ENCODE measurements at places on chromosomes 6 and 20. TPM values are rescaled to one million over a fixed set of nuclear protein-coding genes. Genes with fewer than 3 reads are reported as not detected.

DNA sequence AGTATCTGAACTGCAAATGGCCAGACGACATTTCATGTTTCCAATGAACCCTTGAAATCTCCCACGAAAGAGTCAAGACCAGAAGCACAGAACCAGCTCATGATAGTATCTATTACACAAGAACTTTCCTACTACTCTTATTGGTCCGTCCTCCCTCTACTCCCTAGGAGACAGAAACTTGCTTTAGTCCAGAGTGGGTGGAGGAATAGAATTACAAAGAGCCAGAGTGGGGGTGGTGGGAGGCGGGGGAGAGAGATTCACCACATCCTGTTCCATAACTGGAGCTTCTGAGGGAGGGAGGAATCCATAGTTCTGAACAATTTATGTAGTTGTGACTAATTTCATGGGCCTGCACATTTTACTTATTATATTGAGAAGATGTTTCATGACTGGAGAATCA lies 18.5 kb upstream of the WFDC10A start:
- DNase-seq = no peak

- peak; percentile 45 for DNase-seq
Measured at GRCh38 chr20:58374906-58375758, 13.9 kb upstream of the VAPB start.

- no peak for DNase-seq
Measured at GRCh38 chr6:137097057-137097456, 52.3 kb upstream of the IL20RA start.

DNA sequence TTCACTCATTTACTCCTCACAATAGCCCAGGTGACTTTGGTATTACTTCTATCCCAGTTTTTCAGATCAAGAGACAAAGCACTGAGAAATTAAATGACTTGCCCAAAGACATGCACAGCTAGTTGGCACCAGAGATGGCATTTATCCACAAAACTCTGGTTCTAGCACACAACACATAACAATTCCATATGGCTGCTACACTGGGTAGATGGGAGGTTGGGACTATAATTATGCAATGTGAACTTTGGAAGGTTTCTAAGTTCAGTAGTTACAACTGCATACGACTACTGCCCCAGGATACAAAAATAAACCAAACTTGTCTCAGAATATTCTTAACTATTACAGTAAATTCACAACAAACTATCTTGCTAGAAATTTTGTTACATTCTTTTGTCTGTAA lies 54.2 kb upstream of the MLIP start:
- no peak for DNase-seq

DNA sequence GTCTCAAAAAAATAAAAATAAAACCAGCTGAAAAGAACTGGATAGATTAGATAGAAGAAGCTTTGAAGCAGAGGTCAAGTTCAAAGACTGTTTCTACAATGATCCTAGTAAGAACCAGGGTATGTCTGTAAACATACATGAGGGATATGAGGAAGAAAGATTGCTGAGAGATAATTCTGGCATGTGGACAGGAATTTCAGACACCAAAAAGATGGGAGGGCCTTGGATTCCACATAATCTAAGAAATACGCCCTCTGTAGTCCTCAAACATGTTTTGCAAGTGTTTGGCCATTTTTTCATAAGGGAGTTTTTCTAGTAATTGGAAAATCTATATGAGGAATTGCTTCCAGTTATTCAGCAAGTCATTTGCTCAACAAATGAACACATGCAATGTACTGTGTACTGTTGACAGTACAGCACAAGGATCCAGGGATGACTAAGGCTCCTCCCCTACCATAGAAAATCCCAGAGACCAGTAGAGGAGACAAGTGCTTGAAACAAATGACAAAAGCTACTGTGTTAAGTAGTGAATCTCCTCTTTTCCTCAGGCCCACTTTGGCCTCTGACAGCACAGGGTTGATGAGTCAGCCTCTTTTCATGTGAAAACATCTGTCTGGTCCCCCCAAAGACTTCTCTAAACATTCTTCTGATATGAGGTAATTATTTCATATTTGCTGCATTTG lies 795.9 kb downstream of the MAFB start:
- DNase-seq = no peak

- DNase-seq = peak; percentile 4
Measured at GRCh38 chr6:111274593-111275217, 187.4 kb downstream of the SLC16A10 start.

GRCh38 chr20:21981179-21981578 lies 275.7 kb downstream of the PAX1 start:
- DNase-seq = no peak

- DNase-seq = no peak
Measured at GRCh38 chr6:80547827-80548226, 441.4 kb downstream of the BCKDHB start.

DNA sequence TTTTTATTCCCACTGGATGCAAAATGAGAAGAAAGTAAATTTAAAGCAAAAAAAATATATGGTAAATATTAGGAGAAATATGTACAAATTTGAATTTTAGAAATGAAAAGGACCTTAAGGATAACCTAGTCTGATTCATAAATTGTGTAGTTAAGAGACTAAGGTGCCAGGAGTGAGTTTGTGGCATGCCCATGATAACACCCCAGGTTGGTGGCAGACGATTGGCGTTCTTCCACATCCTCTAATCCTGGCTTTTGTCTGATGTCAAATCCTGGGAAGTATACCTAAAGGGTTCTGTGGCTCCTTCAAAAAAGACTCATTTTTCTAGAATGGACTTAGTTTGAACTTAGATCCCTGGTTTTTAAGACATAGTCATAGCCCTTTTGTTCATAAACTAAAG lies 62.2 kb downstream of the SAMD5 start:
- DNase-seq = no peak

DNA sequence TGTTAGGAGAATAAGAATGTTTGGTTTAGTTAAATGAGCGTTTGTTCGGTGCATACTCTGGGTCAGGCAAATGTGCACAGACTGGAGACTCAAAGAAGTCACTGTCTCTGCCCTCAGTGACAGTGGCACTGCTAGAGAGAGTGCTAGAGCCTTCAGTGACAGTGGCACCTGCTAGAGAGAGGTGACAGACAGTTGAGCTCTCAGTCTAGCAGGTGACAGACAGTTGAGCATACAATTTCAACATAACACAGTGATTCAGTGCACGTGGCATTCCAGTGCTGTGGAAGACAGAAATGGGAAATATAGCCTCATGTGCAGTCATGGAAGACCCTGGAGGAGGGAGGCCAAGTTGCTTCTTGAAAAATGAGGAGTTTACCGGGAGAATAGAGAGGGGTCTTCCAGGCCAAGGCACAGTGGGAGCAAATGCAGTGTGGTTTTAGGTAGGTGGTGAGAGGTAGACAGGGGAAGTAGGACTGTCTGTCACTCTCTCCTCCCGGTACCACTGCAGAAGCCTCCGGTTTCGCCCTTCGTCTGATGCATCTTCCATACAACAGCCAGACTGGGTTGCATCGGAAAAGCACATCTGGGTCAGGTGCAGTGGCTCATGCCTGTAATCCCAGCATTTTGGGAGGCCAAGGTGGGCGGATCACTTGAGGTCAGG lies 107.9 kb upstream of the CLDN20 start:
- DNase-seq = no peak

- no peak for DNase-seq
Measured at GRCh38 chr6:166461821-166462460, 79.2 kb upstream of the MPC1 start.

DNA sequence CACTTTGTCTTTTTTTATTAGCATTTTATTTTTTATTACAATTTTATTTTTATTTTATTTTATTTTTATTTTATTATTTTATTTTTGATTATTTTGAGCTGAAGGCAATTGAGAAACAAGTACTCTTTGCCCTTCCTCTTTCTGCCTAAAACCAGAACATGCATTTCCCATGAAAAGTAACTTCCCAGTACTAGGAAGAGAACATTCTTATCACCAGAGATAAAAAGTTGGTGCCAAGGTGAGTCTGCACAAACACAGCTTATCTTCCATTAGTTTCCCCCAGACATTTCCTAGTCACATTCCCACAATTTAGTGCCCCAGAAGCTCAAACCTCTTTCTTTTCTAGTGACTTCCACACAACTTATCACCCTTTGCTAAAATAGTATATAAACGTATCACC lies 84.8 kb downstream of the CD24 start:
- no peak for DNase-seq

- no peak for DNase-seq
Measured at GRCh38 chr6:159399751-159400221, 230.6 kb downstream of the FNDC1 start.

GRCh38 chr20:38418509-38419204 lies 16.5 kb downstream of the SNHG17 start:
- DNase-seq = no peak

DNA sequence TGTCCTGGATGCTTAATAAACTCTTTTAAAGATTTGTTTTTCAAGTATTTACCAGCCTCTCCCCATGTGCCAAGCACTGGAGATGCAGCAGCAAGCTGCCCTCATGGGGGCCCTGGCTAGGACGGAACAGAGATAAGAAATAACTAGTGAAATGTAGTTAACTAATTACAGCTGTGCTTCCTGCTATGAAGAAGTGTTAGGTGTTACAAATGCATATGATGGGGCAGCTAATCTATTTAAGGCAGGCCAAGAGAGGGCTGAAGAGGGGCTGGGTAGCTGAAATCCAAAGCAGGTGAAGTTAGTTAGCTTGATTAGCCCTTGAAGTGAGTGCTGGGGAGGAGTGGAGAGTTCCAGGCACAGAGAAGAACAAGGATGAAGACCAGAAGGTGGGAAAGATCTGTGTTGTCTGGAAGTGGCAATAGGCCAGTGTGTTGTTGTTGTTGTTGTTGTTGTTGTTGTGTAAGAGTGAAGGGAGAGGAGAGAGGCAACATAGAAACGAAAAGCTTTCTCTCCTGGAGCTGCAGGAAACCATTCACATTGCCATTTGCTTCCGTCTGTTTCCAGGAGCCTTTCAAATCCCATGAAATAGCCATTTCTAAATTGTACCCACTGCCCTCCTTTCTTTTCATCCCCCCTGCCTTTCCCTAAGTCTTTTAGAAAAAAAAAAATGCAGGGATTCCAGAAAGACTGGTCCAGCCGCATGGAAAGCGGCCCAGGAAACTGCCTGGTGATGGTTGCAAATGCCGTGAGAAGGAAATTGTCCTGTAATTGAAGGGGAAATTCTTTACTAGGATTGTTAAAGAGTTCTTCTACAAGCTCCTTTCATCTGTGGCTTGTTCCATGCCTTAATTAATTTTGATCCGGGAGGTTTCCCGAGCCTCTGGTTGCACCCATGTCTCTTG lies 119.6 kb downstream of the TFAP2C start:
- no peak for DNase-seq

GRCh38 chr20:57180954-57181353 lies 85.5 kb downstream of the BMP7 start:
- no peak for DNase-seq

GRCh38 chr20:23302801-23303200 lies 47.8 kb upstream of the NXT1 start:
- no peak for DNase-seq

GRCh38 chr20:57842720-57843119 lies 132.9 kb upstream of the PMEPA1 start:
- no peak for DNase-seq

GRCh38 chr6:42274898-42275297 lies 57.2 kb upstream of the MRPS10 start:
- no peak for DNase-seq

GRCh38 chr6:29602564-29603361 lies 17.8 kb downstream of the OR2H2 start:
- no peak for DNase-seq

- DNase-seq = no peak
Measured at GRCh38 chr20:47438464-47439381, 63.0 kb upstream of the NCOA3 start.

GRCh38 chr6:5034328-5034727 lies 30.5 kb upstream of the RPP40 start:
- no peak for DNase-seq

GRCh38 chr20:37447688-37448087 lies 73.4 kb upstream of the NNAT start:
- DNase-seq = no peak

DNA sequence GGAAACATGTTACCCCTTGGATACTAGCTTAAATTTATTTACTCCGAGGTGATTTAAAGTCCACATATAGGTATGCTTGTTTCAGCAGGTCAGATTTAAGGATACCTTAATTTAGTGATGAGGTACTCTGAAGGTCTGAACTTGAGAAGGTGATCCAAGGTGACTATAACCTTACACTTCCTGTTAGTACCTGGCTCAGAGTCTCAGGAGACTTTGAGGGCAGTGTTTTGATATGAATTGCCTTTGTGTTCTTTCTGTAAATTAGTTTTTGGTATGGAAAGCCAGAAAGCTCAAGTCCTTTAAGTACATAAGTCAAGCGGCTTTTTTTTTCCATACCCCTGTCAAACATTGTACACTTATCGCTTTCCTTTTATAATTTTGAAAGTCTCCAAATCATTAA lies 489.0 kb downstream of the CDKAL1 start:
- no peak for DNase-seq

DNA sequence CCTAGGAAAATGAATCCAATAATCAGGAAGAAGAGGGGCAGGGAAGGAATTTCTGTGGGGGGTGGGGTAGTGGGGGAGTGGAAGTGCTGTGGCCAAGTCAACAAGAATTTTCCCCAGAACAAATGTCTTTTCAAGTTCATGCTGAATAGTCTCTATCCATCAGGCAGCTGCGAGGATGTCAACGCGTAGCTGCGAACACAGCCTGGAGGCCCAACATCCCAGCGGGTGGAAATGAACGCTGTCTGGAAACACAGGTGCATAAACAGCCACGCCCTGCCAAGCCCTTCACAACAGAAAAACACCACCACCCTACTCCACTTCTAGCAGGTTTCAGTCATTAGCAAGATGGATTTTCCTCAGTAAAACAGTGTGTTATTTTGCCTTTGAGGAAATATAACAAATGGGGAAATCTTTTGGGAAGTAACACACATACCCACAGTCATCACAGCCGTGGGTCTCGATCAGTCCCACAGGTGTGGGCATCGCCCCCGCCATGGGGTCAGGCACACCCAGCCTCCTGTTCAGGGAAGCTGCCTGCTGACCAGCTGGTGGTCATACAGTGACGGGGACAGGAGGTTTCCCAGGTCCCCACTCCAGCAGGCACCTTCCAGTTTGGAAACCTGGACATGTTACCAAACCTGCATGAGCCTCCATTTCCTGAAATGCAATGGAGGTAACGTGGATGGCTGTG lies 112.1 kb upstream of the THBS2 start:
- DNase-seq = no peak

GRCh38 chr6:70563530-70563929 lies 3.2 kb upstream of the SDHAF4 start:
- no peak for DNase-seq

GRCh38 chr6:109058620-109059019 lies 36.0 kb downstream of the SESN1 start:
- DNase-seq = peak; percentile 42

GRCh38 chr20:43450841-43451799 lies 6.6 kb upstream of the SRSF6 start:
- DNase-seq = no peak

- no peak for DNase-seq
Measured at GRCh38 chr20:4835244-4836177, 113.8 kb downstream of the PRND start.

The R3HDML gene
- total RNA-seq = not detected

The CPNE1 gene
- 145 TPM for total RNA-seq

The LST1 gene
- not detected for total RNA-seq

The WFDC5 gene
- total RNA-seq = not detected

The ISM1 gene
- under 0.01 TPM for total RNA-seq

The KCNS1 gene
- under 0.01 TPM for total RNA-seq

The FRK gene
- total RNA-seq = 0.13 TPM

The NNAT gene
- 0.13 TPM for total RNA-seq

The TRIM15 gene
- total RNA-seq = not detected

The FBXO30 gene
- total RNA-seq = 11.4 TPM

The LAMA2 gene
- total RNA-seq = 0.64 TPM

The PROKR2 gene
- not detected for total RNA-seq

The DDO gene
- 3.3 TPM for total RNA-seq

The PSORS1C2 gene
- total RNA-seq = not detected

The ABCC10 gene
- 15.7 TPM for total RNA-seq

The PTCHD4 gene
- 13.3 TPM for total RNA-seq
